ENCODE measurements at places on chromosomes 7 and 10.
A peak's percentile ranks its signal among the peaks of the same experiment; 100 is the strongest.

DNA sequence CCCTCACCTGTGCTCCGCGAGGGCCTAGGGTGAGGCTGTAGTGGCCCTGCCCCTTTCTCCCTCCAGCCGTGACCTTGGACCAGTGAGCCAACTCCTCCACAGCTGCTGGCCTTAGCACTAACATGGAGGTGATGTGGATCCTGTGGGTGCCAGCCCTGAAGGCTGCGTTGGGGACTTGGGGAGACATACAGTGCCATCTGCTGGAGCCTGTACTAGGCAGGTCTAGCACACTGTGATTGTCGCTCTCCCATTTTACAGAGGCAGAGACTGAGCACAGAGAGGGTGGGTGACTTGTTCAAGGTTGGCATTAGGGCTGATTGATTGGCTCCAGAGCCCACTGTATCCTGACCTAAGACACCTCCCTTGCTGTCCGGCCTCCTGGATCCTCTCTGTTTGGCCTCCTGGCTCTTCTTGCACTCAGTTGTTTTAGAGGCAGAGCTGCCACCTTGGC is 37.6 kb downstream of the PRF1 start:
- DNase-seq: no peak

DNA sequence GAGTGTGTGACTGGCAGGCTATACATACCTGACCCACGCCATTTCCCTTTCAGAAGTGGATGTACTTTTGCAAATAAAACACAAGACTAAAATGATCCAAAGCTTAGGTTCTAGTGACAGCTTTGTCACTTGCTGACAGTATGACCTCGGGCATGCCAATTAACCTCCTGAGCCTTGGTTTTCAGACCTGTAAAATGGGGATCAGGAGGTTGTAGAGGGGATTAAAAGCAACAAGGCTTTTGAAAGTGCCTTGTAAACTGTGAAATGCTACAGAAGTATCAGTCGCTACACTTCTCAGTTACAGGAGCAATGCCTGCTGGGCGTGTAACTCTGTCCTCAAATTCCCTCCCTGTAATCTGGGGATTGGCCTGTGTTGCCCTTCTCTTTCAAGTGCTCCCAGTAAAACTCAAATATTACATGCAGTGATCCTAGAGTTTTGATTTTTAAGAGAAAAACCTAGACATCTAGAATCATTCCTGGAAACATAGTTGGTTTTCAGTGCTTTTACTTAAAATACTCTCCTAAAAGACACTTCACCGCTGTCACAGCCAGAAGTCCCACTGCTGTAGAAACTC is 8.8 kb upstream of the GRB10 start:
- no peak for DNase-seq

DNA sequence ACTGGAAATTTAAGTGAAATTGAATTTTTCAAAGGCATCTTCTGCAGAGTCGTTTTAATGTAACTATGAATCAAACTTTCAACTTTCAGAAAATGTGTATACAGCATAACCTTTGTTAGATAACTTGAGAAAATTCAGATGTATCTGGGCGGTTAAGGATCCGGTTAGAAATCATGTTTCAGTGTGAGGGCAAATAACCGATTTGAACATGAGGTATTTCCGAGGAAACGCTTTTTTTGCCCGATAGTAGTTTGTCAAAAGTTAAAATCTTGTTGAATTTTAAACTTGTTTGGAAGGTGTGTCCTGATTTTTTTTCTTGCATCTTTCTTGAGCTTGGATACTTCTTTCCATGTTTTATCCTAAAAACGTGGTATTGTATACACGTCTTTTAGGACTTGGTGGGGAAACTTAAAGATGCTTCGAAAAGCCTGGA is 1.3 kb upstream of the BMI1 start:
- no peak for DNase-seq

- peak; percentile 45 for DNase-seq
These were observed 36.4 kb upstream of the PURB start for GRCh38 chr7:44921607-44922350.

DNA sequence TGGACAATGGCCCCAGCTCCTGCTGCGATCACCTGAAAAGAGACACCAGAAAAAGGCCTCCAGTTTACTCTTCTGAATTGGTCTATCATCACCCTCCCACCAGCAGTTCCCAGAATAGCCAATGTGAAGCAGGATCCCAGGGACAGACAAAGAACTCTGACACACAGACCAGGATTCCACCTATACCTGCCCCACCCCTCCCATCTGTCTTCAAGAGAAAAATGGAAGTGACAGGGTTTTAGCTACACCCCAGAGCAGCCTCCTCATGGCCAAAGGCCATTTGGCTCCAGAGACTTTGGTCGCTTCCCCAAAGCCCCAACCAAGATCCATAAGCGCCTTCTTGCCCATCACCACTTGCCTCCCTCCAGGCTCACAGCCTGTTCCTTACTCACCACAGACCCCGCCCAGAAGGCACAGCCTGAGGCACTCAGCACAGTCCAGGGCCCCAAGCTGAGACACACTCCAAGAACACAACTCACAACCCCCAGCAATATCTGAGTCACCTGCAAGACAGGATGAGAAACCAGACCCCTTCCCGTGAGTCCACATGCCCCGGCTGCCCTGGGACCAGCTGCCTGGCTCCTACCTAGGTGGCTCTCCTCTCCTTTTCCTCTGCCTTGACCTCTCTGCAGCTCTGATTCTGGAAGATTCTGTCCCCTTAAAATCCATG is 6.5 kb downstream of the TMEM176B start:
- DNase-seq: no peak

GRCh38 chr7:200704-201103 is 8.3 kb downstream of the FAM20C start:
- no peak for DNase-seq

DNA sequence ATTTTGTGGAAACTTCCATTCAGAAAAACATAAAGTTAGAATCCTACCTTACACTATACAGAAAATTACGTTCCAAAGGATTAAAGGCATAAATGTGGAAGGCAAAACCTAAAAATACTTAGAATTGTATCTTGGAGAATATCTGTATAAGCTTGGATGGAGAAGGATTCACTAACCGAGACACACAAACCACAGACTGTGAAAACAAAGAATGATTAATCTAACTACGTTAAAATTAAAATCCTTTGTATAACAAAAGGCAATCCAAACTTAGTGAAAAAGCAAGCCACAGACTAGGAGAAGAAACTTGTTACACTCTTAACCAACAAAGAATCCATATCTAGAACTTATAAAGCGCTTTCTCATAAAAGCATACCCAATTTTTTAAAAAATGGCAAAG is 678.8 kb downstream of the INHBA start:
- DNase-seq: no peak

GRCh38 chr10:131797626-131798025 is 103.2 kb upstream of the PPP2R2D start:
- DNase-seq: no peak

- DNase-seq: no peak
These were observed 40.1 kb upstream of the ZNF273 start for GRCh38 chr7:64863021-64863420.

DNA sequence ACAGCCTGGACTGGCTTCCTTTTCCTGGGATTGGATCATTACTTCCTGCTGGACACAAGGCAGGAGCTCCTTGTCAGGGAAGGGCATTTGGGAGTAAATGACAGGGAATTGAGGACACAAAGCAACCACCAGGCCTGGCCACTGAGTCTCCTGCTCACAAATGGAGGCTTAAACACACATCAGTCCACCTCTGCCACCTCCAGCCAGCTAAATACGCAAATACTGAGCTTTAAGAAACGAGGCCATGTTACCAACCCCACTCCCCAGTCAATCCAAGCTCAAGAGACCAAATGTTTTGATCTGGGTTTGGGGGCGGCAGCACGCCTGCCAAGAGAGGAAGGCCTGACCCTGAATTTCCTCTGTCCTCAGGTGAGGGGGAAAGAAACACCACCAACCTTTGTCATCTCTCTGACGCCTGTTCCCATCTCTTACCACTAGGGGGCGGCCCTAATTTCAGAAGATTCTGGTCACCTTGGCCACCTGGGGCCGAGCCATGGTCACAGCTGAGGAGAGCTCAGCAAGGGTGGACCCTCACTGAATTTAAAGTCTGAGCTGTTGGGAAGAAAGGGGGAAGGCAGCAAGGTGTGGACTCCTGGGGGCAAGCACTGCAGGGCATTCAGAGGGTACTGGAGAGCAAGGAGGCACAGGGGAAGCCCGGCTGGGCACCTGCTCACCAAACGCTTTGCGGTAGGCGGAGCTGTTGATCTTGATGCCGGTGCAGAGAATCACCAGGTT is 16.5 kb downstream of the AIFM2 start:
- no peak for DNase-seq

GRCh38 chr10:31604096-31604495 is 285.1 kb downstream of the ZEB1 start:
- no peak for DNase-seq

DNA sequence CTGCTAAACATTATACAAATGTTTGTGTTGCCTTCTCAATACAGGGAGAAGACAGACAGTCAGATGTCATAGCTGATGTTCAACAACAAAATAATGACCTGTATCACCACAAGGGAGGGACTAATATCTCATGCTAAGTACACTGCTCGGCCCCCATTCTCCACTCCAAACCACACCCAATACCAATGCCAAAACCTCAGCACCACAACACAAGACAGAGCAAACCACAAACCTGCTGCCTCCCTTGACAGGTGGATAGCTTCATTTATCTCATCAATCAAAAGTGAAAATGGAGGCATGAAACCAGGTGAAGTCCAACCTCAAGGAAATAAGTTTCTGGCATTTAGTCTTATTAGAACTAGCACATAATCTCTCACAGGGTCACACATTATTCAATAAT is 109.5 kb downstream of the PARD3 start:
- DNase-seq: no peak

DNA sequence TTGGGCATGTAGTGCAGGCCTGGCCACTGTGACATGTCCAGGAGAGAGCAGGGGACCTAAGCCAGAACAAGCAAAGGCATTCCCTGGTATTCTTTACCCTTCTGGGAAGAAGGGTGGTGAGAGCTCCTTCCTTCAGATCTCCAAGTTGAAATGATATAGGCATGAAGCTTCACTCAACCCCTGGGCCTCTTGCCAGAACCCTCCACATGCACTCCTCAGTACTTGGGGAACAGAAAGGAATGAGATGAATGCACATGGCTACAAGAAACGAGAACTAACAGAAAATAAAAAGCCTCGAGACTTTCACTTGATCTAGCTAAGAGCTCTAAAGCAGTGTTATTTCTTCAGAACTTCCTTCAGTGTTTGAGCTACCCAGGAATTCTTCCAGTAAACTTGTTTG is 262.2 kb downstream of the ETV1 start:
- DNase-seq: no peak

GRCh38 chr7:80991654-80992053 is 72.8 kb upstream of the SEMA3C start:
- no peak for DNase-seq

Data from GM04504 (cell line).